ENCODE measurements at places on chromosomes 13 and 19.
A peak's percentile ranks its signal among the peaks of the same experiment; 100 is the strongest.

DNA sequence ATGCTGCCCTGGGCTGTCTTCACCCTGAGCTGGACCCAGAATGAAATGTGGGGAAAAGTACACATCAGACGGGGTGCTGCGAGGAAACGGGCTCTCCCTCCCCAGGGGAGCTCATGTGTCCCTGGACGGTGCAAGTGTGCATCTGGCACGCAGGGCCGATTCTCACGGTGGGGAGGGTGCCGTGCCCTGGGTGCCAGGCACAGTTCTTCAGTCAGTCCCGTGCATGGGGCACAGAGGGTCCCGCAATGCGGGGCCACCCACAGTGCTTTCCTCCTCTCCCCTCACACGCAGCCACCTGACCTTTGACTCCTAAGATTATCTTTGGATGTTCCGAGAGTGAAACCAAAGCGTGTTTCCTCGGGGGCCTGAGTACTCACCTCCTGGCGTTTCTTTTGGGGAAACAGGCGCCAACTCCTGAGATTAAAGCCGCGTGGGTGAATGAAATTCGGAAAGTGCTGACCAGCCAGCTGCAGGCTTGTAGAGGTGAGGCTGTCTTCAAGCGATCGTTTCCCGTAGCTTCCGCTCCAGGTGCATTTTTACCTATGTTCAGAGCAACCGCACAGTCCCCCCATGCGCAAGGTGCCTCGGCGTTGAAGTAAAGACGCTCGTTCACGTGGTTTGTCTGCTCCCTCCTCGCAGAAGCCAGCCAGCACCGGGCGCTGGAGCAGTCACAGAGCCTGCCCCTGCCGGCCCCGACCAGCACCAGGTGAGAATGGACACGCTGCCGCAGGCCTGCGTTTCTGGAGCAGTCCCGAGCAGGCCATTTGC, 17.5 kb upstream of the F7 start:
- DNase-seq: no peak

- no peak for DNase-seq
These were observed 110.5 kb downstream of the LRCH1 start for GRCh38 chr13:46663206-46664037.

DNA sequence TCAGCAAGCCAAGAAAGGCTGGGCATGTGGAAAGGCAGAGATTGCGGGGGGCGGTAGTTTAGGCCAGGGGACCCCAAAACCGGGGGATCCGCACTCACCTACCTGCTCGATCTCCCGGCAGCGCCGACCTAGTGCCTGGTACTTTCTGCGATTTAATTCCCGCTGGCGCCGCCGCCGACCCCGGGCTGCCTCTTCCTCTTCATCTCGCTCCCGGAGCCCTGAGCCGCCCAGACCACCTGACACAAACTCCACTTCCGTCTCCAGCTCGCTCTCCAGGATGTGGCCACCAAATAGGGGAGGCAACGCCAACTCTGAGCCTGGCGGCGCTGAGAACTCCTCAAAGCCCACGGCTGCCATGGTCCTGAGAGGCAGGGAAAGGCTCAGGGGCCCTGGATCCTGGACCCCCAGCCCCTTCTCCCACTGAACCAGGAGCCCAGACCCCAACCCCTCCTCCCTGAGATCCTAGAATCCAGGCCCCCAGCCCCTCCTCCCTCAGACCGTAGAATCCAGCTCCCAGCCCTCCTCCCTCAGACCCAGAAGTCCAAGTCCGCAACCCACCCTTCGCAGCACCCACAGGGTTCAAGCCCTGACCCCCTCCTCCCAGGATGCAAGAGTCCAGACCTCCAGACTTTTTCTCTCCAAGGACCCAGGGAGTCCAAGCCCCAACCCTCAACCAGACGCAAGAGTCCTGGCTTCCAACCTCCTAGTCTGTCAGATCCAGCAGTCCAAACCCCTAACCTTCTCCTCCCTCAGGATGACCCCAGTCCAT, 933 bp downstream of the TFPT start:
- DNase-seq: no peak

DNA sequence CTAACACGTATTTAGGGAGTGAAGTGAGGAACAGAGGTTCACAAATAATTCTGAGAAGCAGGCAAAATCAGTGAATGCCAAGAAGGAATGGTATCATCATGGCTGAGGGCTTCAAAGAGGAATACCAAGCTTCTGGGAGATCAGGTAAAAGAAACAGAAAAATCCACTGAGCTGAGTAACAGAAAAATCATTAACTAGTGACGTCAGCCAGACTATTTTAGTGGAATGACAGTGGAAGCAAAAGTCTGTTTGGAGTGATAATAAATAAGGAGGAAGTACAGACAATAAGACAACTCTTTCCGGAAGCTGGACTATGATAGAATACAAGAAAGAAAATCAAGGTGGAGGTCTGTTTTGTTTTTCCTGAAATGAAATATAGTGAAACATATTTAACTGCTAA, 83.5 kb downstream of the SACS start:
- no peak for DNase-seq

DNA sequence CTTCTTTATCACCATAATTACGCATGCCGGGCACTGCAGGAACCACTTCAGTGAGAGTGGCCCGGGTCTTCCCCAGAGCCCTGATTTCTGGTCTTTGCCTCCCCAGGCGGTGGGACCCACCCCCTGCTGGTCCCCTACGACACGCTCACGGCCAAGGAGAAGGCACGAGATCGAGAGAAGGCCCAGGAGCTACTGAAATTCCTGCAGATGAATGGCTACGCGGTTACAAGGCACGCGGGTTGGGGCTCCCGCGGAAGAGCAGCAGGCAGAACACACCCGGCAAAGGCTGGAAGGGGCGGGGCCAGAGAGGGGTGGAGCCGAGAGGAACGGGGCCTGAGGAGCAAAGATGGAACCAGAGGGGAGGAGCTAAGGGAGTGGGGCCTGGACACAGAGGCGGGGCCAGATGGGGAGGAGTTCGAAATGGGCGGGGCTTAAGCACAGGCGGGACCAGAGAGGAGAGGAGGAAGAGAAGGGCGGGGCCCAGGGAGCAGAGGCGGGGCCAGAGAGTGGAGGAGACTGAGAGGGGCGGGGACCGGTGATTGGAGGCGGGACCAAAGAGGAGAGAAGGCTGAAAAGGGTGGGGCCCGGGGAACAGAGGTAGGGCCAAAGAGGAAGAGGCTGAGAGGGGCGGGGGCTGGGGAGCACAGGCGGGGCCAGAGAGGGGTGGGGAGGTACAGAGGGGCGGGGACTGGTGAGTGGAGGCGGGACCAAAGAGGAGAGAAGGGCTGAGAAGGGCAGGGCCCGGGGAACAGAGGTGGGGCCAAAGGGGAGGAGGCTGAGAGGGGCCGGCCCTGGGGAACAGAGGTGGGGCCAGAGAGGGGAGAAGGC, 73.4 kb downstream of the RYR1 start:
- no peak for DNase-seq

DNA sequence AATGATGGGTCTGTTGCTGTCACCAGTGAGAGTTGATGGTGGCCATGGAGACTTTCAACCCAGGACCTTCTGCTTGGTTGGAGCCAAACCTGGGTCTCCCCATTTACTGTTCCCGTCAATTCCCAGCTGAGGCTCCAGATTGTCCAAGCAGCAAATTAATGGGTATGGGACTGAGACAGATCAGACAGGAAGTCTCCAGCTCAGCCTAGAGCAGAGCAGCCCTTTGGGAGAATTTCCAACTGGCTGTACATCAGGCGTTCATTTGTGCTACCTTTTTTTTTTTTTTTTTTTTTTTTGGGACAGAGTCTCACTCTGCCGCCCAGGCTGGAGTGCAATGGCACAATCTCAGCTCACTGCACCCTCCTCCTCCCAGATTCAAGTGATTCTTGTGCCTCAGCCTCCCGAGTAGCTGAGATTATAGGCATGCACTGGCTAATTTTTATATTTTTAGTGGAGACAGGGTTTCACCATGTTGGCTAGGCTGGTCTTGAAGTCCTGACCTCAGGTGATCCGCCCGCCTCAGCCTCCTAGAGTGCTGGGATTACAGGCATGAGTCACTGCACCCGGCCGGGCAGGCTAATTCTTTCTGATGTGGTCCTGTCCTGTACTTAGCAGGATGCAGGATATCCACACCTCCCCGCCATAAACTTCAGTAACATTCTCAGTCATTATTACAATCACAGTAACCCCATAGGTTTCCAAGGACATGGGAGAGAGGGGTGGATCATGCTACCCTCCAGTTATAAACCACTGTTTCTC, 9.3 kb downstream of the MAP3K10 start:
- no peak for DNase-seq

DNA sequence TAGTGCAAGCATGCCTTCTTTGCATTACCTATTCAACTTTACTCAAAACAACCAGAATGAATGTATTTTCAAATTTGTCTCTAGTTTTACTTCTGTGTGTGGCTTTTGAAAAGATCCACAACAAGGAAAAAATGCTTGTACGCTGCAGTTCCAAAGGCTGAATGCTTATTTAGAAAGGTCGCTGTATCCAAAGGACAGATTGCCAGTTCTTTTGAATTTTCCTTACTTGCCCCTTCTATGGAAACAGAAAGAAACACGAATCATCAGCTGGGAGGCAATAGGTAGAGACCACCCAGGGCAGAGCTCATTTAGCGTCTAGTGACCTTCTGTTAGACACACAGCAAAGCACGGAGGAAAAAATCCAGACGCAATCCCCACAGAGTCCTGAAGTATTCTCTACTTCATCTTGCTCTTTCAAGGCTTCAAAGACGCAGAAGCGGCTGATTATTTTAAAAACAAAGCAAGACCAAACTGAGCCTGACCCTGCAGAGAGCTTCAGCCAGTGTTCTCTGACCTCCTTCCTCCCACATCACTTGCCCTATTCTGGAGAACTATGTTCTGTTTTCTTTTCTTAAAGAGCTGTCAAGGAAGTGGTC, 674.6 kb upstream of the SGCG start:
- no peak for DNase-seq

- DNase-seq: no peak
These were observed 233.9 kb downstream of the ABCC4 start for GRCh38 chr13:95067303-95067702.

- DNase-seq: no peak
These were observed 20.1 kb downstream of the STOML3 start for GRCh38 chr13:38970380-38971051.

DNA sequence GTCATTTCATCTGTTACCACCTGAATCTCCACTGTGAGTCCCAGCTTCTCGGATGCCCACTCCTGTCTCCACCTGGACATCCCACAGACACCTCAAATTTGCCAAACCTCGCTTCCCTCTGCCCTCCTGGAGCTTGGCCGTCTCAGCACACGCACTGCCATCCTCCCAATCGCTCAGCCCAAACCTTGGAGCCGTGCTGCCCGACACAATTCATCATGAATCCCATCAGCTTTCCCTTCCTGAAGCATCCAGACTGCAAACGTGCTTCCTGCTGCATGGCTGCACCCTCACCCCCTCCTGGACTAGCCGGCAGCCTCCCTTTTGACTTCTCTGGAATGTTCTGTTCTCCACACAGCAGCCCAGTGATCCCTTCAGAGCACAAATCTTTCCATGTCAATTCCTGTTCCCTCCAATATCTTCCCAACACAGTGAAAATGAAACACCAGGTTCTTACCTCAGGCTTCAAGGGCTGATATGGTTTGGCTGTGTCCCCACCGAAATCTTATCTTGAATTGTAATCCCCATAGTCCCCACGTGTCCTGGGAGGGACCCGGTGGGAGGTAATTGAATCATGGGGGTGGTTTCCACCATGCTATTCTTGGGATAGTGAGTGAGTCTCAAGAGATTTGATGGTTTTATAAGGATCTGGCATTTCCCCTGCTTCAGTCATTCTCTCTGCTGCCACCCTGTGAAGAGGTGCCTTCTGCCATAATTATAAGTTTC, 1.1 kb upstream of the PROZ start:
- DNase-seq: no peak

GRCh38 chr13:100537486-100537885, 51.1 kb downstream of the GGACT start:
- DNase-seq: no peak

GRCh38 chr19:584240-585001, 5.3 kb upstream of the HCN2 start:
- DNase-seq: no peak

GRCh38 chr13:29435125-29435911, 160.2 kb downstream of the SLC7A1 start:
- no peak for DNase-seq

DNA sequence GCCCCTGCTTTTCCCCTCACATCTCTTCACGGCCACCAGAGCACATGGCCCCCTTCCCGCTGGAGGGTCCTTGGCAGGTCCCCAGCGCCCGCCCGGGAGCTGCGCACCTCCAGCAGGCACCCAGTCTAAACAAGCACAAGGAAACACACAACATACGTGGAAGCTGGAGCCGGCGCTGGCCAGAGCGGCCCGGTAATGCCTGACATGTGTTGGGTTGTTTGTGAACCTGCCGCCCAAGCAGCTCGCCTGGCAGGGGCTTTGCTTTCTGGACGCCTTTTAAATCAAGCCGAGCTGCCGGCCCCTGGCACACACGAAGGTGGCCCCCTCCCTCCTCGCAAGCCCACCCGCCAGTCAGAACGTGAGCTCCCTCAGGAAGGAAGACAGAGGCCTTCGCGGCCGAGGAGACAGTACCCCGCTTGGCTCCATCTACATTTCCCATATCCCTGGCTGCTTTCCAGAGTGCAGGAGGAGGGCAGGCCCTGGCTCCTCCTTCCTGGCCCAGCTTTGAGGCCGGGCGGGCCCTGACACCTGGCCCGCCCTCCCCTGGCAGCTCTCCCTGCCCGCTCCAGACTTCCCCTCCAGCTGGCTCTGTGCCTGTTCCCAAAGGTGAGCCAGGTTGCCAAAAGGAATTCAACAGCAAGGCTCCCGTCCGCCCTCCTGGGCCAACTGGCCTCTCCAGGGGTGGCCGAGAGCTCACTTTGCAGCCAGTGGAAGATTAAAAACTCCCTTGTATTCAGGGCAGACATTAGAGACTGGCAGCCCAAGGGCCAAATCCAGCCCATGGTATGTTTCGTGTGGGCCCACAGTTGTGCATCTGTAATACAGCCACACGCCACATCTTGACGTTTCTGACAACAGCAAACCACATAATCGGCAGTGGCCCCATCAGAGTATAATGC, 28.7 kb downstream of the COMP start:
- DNase-seq: peak; percentile 93

GRCh38 chr13:36130552-36131221, 495 bp downstream of the DCLK1 start:
- no peak for DNase-seq

- no peak for DNase-seq
These were observed 2.3 kb upstream of the STRN4 start for GRCh38 chr19:46748325-46749109.

GRCh38 chr19:38676023-38676877, 28.8 kb downstream of the ACTN4 start:
- DNase-seq: no peak

- no peak for DNase-seq
These were observed 40.7 kb upstream of the NDUFS7 start for GRCh38 chr19:1343041-1343440.

- DNase-seq: no peak
These were observed 19.3 kb downstream of the COL4A2 start for GRCh38 chr13:110326263-110326904.

DNA sequence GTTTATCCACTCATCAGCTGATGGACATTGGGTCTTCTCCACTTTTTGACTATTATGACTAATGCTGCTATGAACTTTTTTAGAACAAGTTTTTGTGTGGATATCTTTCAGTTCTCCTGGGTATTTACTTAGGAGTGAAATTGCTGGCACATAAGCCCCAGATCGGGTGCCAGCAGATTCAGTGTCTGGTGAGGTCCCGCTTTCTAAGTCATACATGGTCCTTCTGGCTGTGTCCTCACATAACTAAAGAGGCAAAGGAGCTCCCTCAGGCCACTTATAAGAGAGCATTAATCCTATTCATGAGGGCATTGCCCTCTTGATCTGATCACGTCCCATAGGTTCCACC, 600 bp upstream of the ZNF226 start:
- DNase-seq: no peak
